ENCODE measurements at places on chromosomes 3 and 15.

DNA sequence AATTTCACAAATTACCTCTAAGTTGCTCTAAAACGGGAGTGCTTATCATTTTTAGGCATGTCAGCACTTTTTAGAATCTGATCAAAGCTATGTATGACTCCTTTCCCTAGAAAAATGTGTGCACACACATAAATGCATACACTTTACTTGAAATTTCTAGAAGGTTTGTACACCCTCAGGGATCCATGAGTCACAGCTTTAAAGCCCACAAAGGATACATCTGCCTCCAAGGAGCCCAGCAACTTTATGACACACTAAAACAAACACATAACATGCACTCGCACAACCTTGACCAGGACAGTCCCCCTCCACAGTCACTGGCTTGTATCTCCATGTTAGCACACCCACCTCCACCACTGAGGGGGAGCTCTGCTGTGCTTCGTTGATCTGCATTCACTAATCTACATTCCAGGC is 722.0 kb upstream of the CFAP20DC start:
- DNase-seq: no peak

DNA sequence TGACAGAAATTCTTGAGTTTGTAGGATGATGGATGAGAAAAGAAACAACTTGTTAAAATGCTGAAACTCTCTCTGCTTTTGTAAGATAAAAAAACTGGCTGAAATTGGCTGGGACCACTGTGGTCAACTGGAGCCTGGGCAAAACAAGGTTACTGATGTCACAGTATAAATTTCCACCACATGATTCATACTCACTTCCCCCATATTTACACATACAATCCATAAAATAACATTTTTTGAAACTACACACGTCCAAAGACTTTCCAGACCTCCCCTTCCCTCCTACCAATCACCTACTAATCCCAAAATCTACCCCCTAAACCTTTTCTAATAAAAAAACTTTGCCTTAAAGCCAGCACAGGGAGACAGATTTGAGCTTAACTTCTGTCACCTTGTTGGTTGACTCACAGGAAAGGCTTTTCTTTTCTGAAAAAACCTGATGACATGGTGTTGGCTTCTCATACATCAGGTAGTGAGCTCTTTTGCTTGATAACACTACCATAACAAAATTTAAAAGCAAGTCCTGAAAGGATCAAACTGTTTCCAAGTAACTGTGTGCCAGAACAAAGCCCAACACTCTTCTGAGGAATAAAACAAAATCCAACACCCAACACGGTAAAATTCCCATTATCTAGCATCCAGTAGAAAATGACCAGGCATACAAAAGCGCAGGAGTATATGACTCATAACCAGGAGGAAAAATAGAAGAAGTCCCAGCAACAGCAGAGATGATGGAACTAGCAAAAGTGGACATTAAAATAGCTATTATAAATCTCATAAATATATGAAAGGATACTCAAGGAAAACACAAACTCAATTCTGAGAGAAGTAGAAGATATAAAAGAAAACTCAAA is 87.3 kb upstream of the SNRK start:
- no peak for DNase-seq

GRCh38 chr3:171225165-171225564 is 198.6 kb upstream of the SLC2A2 start:
- DNase-seq: no peak

DNA sequence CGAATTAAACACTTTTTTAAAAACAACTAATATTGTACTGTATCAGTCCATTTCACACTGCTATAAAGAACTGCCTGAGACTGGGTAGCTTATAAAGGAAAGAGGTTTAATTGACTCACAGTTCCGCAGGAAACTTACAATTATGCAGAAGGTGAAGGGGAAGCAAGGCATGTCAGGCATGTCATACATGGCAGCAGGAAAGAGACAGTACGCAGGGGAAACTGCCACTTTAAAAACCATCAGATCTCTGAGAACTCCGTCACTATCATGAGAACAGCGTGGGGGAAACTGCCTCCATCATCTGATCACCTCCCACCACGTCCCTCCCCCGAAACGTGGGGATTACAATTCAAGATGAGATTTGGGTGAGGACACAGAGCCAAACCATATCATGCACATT is 162.8 kb upstream of the TPM1 start:
- DNase-seq: no peak

DNA sequence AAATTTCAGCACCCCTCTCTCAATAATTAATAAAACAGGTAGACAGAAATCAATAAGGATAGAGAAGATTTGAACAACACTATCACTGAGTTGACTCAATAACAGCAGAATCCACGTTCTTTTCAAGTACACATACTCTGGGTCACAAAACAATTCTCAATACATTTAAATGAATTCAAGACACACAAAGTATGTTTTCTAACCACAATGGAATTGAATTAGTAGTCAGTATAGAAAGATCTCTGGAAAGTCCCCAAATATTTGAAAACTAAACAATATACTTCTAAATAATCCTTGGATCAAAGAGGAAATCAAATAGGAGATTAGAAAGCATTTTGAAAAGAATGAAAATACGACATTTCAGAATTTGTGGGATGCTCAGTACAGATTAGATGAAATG is 40.0 kb downstream of the TKT start:
- no peak for DNase-seq

DNA sequence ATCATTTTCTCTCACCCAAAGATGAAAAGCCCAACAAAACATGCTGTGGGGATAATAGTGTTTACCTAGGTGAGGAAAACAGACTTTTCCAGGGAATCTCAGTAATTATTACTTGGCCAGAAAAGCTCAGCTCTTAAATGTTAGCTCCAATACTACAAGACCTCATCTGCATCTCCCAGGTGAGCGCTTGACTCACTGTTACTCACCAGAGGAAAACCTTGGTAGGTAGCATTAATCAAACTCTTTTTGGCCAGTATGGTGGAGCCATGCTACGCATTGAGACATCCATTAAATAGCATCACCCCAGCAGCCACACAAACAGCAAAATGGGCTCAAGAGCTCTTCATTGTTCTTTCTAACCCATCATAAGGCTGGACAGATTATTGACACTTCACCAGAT is 99.0 kb downstream of the TIGIT start:
- DNase-seq: no peak

GRCh38 chr3:193681631-193682030 is 88.6 kb downstream of the OPA1 start:
- no peak for DNase-seq

DNA sequence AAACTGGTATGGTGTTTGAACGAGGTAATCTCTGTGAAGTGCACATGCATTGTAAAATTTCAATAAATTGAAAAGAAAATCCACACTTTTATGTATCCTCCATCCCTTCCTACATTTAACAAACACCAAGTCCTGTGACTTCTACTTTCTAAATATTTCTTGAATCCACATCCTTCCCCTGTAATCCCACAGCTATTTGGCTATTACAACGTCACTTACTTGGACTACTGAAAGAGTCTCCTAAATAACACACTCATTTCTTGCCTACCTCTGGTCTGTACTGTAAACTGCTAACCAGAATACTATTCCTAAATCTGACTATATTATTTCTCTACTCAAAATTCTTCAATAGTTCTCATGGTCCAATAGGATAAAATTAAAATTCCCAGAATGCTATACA is 176.1 kb downstream of the NEK10 start:
- no peak for DNase-seq

- no peak for DNase-seq
Observed at GRCh38 chr3:187849016-187849654, 103.9 kb upstream of the BCL6 start.

DNA sequence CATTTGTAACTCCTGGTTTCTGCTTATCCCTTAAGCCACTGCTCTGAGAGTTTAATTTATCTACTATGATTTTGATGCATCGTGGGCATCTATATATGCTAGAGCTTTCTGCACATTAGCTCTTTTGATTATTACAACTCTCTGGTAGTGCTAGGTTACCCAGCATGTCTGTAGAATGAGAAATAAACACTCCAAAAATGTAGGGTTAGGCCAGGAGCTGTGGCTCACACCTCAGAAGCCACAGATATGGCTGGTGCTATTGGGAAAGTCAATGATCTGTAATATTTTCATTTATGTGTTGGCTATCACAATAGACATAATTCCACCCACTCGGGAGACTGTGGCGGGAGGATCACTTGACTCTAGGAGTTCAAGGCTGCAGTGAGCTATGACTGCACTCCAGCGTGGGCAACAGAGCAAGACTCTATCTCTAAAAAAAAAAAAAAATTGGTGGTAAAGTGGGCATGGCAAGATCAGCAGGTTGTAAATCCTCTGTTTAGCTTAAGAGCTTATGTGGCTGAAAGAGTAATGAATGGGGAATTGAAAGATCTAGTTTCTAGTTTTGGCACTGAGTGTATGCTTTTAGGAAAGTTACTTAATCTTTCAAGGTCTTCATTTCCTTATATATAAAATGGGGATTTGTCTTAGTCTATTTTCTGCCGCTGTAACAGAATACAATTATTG is 6.3 kb downstream of the TIGIT start:
- DNase-seq: no peak

DNA sequence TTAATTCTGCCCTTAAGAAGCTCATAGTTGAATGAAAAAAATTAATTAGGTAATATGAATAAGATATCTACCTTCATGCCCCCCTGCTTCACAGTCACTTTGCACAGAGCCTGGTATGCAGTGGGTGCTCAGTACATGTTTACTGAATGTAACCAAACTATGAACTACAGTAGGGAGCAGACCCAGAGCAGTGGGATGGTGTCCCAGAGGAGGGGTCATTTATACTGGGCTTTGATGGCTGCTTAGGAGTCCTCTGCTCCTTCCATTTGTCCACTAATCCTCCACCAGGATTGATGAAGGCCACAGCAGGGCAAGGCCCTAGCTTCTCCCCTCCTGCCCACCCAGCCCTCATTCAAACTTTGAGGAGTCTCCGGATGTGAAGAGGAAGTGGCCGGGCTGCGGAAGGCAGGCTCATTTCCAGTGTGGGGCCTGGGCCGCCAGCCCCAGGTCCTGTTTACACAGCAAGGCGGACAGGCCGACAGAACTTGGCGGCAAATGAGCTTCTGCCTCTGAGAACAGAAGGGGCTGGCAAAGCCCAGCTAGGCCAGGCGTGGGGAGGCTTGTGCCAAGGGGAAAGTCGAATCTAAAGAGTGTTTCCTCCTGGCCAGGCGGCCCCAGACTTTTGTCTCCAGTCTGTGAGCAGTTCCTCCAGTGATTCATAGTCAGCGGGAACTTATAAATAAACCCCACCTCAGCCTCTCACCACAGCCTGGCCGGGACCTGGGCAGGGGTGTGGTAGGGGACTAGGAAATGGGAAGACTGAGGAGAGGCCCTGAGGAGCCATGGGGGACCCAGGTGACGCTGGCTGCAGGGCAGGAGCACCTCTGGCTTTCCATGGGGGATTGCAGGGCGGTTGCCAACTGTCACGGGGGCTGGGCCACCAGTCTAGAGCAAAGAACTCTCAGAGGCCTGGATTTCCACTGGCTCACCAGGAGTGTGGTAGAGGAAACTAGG is 51.6 kb upstream of the LCTL start:
- DNase-seq: no peak

DNA sequence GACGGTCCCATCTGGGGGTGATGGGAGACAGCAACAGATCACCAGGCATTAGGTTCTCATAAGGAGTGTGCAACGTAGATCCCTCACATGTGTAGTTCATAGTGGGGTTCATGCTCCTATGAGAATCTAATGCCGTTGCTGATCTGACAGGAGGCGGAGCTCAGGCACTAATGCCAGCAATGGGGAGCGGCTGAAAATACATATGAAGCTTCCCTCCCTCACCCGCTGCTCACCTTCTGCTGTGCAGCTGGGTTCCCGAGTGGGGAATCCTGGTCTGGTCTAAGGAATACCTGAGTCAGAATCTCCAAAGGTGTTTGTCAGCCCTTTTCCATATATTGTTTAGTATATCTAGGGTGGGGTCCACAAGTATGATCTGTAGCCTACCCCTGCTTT is 52.3 kb downstream of the CHD2 start:
- DNase-seq: no peak

DNA sequence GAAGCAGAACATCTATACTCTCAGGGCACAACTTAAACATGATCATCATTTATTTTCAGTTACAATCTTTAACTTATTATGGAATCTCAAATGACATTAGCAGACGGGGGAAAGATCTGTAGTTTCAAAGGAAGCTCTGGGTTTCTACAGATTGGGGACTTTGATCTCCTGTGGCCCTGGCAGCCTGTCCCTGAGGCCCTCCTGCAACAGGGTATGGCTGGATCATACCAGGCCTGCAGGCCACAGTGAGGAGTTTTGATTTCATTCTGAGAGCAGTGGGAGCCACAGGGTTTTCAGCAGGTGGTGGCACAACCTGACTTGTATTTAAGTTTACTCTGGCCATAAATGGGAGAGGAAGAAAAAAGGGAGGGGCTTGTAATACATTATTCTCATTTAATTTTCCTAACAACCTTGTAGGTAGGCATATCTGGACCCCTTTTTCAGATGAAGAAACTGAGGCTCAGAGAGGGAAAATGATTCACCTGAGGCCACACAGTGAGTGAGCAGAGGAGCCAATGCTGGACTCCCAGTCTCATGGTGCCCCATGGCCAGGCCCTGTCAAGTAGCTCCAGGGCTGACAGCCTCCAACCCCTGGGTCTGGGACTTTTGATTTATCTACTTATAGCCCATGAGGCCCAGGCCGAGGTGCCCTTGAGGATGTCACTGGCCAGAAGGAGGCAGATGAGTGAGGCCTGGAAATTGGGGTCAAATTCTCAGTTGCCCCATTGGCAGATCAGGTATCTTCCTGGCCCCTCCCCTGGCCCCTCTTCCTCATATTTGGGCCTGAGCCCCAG is 71.0 kb downstream of the ATP2B2 start:
- DNase-seq: no peak

DNA sequence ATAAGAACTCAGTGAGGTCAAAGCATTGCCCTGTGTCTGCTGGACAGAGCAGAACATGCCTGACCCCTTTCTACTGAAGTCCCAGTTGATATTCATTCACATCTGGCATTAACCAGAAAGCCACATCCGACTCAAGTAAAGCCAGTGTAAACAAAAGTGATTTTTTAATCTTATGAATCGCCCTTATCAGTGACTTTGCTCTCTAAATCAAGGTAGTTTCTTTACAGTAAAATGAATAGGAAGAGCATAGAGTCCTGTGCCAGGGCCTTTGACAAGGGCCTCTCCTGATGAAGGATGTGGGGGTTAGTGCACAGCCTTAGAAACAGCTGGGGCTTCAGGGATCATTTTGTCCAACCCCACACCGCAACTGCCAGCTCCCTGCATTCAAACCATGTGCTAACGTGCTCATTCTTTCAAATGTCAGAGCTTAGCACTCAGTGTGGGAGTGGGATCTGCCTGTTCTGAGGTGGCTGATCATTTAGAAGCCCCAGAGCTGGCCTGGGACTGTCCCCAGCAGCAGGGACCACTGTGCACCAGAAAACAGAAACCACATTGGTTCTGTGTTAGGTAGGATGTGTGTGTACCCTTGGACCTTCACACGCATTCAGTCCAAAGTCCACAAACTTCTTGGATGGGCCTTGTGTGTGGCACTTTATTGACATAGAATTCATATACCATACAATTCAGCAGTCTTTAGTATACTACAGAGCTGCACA is 55.3 kb downstream of the CCR4 start:
- no peak for DNase-seq

GRCh38 chr3:171374260-171374659 is 85.9 kb downstream of the TNIK start:
- DNase-seq: no peak

- DNase-seq: no peak
Observed at GRCh38 chr3:193857996-193858395, 265.0 kb downstream of the OPA1 start.

- DNase-seq: no peak
Observed at GRCh38 chr3:58077596-58078285, 69.5 kb downstream of the FLNB start.
